ENCODE measurements at places on chromosomes 4 and X.

GRCh38 chrX:100647095-100647494, 3.1 kb downstream of the SRPX2 start:
- no peak for DNase-seq

DNA sequence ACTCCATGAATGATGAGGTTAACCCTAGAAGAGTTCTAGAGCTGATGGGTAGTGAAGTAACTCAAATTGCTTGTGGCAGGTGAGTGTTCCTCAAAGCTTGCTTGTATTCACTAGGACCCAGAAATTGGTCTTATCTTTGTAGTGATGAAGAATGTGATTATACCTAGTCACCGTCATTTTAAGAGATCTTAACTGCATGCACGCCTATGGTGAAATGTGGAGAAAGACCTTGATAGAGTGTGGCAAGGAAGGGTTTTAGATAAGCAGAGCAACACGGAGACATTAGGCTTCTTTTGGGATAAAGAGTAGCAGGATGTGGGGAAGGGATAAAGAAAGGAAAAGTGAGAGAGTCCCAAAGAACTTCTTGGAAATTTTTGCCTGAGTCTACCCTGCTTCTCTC, 42.4 kb downstream of the NAP1L5 start:
- no peak for DNase-seq

- no peak for DNase-seq
Observed at GRCh38 chr4:20496068-20496467, 204.2 kb upstream of the PACRGL start.

- no peak for DNase-seq
Observed at GRCh38 chr4:94726524-94727123, 31.1 kb upstream of the BMPR1B start.

DNA sequence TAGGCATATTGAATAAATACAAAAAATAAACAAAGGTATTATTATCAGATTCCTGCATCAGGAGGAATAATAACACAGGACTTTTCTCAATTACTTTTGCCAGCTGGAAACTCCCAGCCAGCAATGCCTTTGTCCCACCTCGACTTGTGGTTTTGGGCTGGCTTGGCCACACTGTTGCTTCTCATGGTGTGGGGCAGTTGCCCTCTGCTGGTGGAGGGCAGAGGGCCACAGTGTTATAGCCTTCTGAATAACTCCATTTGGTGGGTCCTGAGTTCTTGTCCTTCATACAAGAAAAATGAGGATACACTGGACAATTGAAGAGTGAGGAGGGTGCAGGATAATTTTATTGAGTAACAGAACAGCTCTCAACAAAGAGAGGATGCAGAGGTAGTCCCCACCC, 1206.0 kb upstream of the ADGRL3 start:
- no peak for DNase-seq

DNA sequence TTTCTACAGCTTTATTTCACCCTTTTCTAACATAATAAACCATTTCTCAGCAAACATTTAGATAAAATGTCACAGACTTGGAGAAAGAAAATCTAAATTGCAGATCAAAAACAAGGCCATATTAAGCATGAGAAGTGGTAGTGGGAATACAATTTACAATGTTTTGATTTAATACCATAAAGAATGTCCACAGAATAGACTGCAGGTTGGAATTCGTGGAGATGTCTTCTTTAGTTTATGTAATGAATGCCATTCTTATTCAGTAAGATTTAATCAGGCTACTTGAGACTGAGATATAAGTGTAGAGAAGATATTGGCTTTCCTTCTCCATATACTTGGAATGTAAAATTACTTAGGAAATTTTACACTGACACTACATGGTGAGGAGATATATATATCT, 91.9 kb upstream of the ZFP42 start:
- DNase-seq = no peak

GRCh38 chrX:30930679-30931078, 41.6 kb upstream of the TAB3 start:
- DNase-seq = no peak

DNA sequence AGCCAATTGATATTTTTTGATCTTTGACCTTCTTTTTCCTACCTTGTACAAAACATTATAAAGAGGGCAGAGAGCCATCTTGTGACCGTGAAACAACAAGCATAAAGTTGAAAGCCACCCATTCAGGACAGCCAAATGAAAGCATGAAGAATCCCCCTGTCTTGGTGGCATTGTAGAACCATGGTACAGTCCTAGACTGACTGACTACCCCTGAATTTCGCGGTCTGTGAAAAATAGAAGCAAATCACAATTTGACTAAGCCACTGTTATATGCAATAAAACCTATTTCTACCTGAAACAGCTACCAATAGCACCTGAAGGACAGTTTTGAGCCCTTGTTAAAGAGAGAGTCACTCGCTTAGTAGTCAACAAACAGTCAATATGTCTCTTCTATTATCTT, 527.4 kb downstream of the MID1IP1 start:
- DNase-seq = no peak

DNA sequence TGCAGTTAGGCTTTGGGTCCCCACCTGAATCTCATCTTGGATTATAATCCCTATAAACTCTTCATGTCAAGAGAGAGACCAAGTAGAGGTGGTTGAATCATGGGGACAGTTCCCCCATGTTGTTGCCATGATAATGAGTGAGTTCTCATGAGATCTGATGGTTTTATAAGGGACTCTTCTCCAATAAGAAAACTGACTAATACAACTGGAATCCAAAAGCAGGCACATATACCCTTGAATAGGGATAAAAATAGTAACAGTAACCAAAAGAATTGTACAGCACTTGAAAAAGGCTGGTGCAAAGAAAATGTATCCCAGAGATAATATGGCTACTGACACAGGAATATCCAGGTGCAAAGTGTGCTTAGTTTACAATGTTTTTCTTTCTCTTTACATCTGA, 351.5 kb upstream of the MAD2L1 start:
- no peak for DNase-seq
